GOT3 (cell line): ENCODE measurements at places on chromosomes 4 and X.

DNA sequence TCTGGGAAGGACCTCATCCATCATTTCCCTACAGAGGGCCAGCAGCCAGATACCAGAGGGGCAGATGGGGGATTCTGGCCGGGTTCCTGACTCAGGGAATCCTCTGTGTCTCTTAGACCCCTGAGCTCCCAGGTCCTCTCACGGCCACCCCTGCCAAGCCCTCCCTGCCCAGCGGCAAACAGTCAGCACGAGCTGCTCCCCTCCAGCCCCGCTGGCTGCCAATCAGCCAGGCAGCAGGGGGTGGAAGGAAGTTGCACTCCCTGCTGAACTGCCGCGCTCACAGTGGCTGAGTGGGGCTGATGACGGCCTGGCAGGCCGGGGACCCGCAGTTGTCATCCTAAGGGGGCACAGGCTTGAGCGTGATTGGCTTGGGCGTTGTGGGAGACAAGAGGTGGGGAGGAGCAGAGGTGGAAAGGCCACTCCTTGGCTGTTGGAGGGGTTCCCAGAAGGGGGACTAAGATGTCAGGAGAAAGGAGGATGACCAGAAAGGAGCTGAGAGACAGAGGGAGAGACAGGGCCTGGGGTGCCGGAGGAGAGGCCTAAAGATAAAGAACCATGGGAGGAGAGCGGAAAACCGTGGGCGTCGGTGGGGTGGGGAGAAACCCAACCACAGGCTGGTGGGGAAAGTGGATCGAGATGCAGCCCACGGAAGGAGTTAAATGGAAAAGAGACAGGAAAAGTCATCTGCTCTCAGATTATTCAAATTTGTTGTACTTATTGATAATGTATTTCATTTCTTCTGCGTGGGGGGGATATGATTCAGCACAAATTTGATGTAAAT, 4.4 kb upstream of the CCDC149 start:
- no peak for DNase-seq

DNA sequence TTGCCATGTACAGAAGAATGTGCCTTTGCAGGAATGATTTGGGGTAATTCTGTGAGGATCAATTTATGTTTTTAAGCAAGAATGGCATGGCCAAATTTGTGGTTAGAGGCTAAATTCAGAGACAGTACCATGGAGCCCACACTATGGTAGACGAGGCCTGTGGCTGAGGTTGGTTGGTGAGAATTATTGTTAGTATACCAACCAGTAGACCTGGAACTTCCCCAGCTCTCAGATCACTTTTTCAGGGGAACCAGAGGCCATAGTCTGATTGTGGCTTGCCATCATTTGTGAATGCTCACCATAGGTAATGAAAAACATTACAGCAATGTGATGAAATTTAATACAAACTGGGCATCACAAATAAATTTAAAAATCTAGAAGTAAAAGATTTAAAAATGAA, 56.3 kb downstream of the SHISA3 start:
- DNase-seq: no peak

DNA sequence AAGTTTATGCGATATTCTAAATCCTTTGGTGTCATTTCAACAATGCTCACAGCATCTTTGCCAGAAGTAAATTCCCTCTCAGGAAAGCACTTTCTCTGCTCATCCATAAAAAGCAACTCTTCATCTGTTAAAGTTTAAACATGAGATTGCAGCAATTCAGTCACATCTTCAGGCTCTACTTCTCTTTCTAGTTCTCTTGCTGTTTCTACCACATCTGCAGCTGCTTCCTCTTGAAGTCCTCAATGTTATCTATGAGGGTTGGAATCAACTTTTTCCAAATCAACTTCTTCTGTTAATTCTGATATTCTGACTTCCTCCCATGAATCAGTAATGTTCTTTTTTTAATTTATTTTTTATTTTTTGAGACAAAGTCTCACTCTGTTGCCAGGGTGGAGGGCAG, 100.9 kb downstream of the LCORL start:
- no peak for DNase-seq

DNA sequence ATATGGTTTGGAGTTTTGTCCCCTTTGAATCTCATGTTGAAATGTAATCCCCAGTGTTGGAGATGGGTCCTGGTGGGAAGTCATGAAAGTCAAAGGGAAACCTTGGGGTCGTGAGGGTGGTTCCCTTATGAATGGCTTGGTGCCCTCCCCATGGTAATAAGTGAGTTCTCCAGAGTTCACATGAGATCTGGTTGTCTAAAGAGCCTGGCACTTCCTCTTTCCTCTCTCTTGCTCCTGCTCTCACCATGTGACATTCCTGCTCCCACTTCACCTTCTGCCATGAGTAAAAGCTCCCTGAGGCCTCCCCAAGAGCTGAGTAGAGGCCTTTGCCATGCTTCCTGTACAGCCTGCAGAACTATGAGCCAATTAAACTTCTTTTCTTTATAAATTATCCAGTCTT, 5.5 kb upstream of the IL15 start:
- no peak for DNase-seq

GRCh38 chrX:6002056-6002455, 226.6 kb downstream of the NLGN4X start:
- no peak for DNase-seq

DNA sequence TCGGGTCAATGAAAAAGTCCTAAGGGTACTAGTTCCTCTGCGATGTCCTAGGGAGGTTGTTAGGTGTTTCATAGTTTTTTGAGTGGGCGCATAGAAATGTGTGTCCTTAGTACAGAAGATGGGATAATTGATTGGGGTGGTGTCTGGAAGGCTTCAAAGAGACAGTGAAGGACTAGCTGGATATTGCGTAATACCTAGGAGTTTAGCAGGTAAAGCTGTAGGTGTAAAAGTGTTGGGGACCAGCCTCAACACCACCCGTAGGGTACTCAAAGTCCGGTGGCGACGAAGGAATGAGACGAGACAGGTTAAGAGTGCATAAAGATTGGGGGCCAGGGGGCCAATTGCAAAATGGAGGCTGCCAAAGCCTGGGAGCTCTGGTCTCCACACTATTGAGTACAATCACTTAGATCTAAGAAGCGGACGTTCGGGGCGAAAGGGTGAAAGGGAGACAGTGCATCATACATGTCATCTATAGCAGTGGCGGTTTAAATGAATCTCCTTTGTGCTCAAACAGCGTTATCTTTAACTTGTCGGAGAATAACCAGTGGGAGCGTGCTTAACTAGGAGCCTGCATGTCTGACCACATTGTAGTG, 1.0 kb downstream of the TRMT44 start:
- DNase-seq: no peak

- no peak for DNase-seq
These were observed 715.4 kb downstream of the GRXCR1 start for GRCh38 chr4:43607827-43608461.

- DNase-seq: no peak
These were observed 87.7 kb upstream of the MAGEA4 start for GRCh38 chrX:151825007-151825406.

DNA sequence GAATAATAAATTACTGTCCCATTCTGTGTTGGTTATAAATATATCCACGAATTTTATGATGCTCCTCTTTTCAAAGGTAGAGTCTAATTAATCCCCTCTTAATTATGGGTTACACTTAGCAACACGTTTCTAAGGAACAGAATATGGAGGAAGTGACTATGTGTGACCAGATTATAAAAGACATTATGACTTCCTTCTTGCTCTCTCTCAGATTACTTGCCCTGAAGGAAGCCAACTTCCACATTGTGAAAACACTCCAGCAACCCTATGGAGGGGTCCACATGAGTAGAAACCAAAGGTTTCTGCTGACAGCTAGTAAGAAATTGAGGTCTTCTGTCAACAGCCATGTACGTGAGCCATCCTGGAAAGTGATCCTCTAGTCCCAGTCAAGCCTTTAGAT, 59.3 kb downstream of the WDFY3 start:
- no peak for DNase-seq

GRCh38 chrX:111349934-111350333, 62.1 kb downstream of the DCX start:
- DNase-seq: no peak

- DNase-seq: no peak
These were observed 1.4 kb downstream of the TMLHE start for GRCh38 chrX:155611302-155611701.

- DNase-seq: no peak
These were observed 77.0 kb downstream of the LRP2BP start for GRCh38 chr4:185318679-185319078.

DNA sequence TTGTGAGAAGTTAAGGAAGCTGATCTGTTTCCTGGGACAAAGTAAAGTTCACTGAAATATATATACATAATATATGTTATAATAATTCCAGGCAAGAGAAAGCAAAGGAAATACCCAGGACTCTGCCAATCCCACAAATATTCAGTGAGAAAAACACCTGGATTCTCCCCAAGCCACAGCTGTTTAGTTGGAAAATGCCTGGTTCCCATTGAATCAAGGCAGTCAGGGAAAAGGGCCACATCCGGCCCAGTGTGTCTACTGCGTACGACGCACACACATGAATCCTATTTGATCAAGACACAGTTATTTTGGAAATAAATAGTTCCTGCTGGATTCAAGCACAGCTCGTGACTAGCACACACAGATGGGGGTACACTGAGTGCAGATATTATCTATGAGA, 6.3 kb upstream of the DCHS2 start:
- no peak for DNase-seq

DNA sequence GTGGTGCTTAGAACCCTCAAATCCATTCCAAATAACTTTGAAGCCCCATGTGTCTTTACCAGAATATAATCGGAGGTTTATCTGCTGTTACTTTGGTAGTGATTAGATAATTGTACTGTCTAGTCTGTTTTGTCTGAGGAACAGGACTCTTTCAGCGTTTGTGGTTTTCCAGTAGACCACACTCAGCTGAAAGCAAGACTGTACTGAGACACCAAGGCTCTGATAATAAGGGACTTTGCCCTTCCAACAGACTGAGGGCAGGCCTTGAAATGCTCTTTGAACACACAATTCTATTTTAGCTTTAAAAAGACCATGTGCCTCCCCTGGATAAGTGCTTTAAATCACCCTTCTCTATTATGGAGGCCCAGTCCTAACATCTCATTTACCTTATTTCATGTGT, 76.1 kb downstream of the KLHL8 start:
- no peak for DNase-seq

DNA sequence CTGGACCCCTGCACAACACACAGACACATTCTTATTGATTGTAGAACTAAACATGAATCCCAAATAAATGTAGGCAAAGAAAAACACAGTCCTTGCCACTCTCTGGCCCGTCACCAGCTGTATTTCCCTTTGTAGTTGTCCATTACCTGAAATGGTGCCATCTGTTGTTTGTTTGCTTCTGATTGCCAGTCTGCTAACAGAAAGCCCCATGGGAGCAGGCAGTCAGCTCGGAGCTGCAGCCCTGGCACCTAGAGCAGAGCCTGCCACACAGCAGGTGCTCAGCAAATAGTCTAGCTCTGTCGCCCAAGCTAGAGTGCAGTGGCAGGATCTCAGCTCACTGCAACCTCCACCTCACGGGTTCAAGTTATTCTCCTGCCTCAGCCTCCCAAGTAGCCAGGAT, 28.9 kb downstream of the CPLX1 start:
- no peak for DNase-seq

- DNase-seq: no peak
These were observed 58.2 kb downstream of the WDR17 start for GRCh38 chr4:176123710-176124407.

- DNase-seq: no peak
These were observed 725 bp downstream of the SMC1A start for GRCh38 chrX:53421772-53422085.

GRCh38 chr4:24180586-24180985, 290.7 kb upstream of the PPARGC1A start:
- no peak for DNase-seq

- DNase-seq: no peak
These were observed 17.1 kb upstream of the TMEM150C start for GRCh38 chr4:82578935-82579334.

GRCh38 chr4:123640271-123640670, 243.7 kb downstream of the SPRY1 start:
- no peak for DNase-seq

GRCh38 chr4:46372878-46373277, 17.1 kb downstream of the GABRA2 start:
- no peak for DNase-seq

GRCh38 chr4:184329659-184330400, 112.2 kb upstream of the ENPP6 start:
- DNase-seq: no peak

DNA sequence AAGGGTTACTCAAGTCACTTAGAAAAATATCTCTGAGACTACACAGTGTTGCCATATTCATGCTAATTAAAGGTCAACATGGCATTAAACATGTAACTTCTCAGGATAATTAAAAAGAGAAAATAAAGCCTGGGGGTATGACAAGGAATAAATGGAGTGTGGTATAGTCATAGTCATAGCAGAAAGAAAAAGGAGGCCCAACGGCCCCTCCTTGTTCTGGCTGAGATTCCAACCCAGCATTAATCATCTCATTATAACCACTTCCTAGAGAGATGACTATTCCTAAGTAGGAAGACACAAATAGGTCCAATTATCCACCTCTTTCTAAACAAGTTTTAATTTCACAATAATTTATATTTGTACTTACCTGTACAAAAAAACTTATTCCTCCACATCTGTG, 778.4 kb upstream of the AADAT start:
- DNase-seq: no peak

GRCh38 chr4:73053076-73053475, 16.4 kb downstream of the COX18 start:
- DNase-seq: no peak

GRCh38 chrX:1661048-1661921, 46.4 kb downstream of the ASMT start:
- DNase-seq: no peak

DNA sequence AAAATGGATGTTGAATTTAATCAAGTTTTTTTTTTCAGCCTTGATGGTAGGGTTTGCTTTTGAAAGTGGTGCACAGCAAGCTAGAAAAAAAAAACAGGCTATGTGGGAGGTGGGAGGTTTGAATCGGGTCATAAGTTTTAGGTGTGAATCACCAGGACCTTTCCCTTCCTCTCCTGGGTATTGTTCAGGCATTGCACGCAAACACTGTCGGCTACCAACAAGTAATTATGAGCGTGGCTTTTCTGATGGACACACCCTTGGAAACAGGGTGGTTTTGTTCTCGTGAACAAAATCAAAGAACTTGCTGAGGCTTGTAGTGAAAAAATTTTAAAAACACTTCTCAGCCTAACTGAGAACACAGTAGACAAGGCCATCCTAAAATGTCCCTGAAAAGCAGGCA, 18.1 kb downstream of the PIR start:
- DNase-seq: no peak

- peak; percentile 36 for DNase-seq
These were observed 83.5 kb downstream of the LNX1 start for GRCh38 chr4:53507671-53508286.

DNA sequence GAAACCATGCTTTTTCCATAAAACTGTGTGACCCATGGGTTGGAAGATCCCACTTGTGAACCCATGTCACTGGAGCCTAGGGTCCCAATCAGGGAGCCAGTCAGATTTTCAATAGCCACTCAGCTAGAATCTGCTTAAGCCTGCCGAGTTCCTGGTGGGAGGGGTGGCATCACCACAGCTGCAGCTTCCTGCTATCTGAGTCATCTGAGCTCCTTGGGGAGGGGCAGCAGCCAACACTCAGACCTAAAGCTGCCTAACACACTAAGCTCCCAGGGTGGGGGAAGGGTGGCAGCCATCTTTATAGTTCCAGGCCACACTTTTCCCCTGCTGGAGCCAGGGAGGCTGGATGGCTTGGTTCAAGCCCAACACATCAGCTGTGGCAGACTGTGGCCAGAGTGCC, 350.1 kb downstream of the C4orf33 start:
- DNase-seq: no peak
